ENCODE measurements at places on chromosomes 6 and 20. TPM values are rescaled to one million over a fixed set of nuclear protein-coding genes. Genes with fewer than 3 reads are reported as not detected.

PRPH2 gene
- total RNA-seq: not detected

DNA sequence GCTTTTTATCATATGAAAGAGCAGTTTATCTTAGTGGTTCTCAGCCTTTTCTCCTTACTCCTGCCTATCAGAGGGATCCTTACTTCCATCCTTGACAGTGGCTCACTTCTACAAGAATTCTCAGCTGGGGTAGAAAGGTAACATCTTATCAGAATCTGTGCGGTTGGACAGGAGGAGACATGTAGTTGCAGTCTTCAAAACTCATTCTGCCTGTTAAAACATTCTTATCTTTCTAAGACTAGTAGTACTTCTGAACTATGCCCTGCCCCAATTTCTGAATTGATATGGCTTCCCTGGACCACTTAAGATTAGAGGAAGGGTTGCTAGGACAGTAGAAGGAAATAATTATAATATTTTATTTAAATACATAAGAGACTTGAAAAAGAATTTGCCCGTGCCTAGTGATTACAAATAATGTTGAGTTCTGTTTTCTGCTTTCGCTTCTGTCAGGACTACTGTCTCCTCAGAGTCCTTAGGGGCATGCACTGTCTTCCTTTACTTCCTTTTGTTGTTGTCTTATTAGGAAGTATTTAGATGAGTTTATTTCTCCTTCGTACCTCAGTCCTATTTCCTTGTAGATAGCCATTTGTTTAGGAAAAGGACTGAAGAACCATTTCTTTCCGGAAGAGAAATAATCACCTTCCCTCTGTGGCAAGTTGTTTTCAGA, 24.9 kb downstream of the BLTP3A start:
- H3K4me3 ChIP-seq: no peak overlapping the region
- no peak overlapping the region for H3K27ac ChIP-seq
- no peak for DNase-seq
- peaks cover 2% of the 10 kb centered on the region for H3K4me1 ChIP-seq
- no peaks in the 10 kb centered on the region for H3K27me3 ChIP-seq
- H3K36me3 ChIP-seq: no peaks in the 10 kb centered on the region

GSTA3 gene
- total RNA-seq: not detected

- no peaks in the 10 kb centered on the region for H3K4me1 ChIP-seq
- H3K4me3 ChIP-seq: no peak overlapping the region
- H3K27ac ChIP-seq: no peak overlapping the region
- no peaks in the 10 kb centered on the region for H3K27me3 ChIP-seq
- no peaks in the 10 kb centered on the region for H3K36me3 ChIP-seq
These were observed 27.2 kb upstream of the SPAG4 start for GRCh38 chr20:35588397-35588796.

MYCT1 gene
- not detected for total RNA-seq

DNA sequence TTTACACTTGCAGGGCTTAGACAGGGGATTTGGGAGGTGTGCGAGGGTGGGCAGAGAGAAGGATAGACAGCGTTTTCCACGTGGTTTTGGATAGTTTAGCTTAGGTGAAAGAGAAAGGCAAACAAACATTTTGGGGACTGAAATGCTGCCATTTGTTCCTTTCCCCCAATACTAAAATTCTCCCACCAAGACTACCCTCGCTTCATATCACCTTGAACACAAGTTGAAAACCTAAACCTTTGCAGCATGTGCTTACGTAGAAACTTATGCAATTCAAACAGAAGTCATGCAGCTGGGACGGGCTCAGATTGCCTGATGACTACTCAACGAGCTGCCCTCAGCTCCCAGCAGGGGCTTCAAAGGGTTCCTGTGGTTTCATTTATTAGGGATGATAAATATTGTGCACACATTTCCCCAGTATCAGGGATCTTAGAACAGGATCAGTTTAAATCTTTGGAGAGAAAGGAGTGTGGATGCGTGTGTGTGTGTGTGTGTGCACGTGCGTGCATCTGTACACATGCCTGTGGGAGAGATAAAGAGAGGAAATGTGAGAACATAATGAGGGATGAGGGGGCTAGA, 77.3 kb downstream of the SLC22A23 start:
- peaks cover 26% of the 10 kb centered on the region for H3K4me1 ChIP-seq
- H3K27ac ChIP-seq: no peak overlapping the region
- peaks cover 11% of the 10 kb centered on the region for H3K27me3 ChIP-seq
- H3K4me3 ChIP-seq: no peak overlapping the region
- DNase-seq: no peak

FAM50B gene
- 8.1 TPM for total RNA-seq

GRCh38 chr20:61903575-61904340, 161.9 kb downstream of the TAF4 start:
- H3K4me1 ChIP-seq: no peaks in the 10 kb centered on the region
- DNase-seq: no peak
- H3K27ac ChIP-seq: no peak overlapping the region
- peaks cover 4% of the 10 kb centered on the region for H3K27me3 ChIP-seq
- no peaks in the 10 kb centered on the region for H3K36me3 ChIP-seq

- peaks cover 71% of the 10 kb centered on the region for H3K27me3 ChIP-seq
- H3K4me1 ChIP-seq: peaks cover 13% of the 10 kb centered on the region
- peaks cover 14% of the 10 kb centered on the region for H3K36me3 ChIP-seq
- H3K4me3 ChIP-seq: peak overlapping the region; percentile 46
These were observed 181.0 kb downstream of the TRIM27 start for GRCh38 chr6:28742668-28743270.

GRCh38 chr6:42045538-42046460, 4.5 kb upstream of the TAF8 start:
- no peaks in the 10 kb centered on the region for H3K36me3 ChIP-seq
- H3K4me1 ChIP-seq: peaks cover 88% of the 10 kb centered on the region
- peak; percentile 59 for DNase-seq

- no peaks in the 10 kb centered on the region for H3K4me1 ChIP-seq
- no peak for DNase-seq
- no peaks in the 10 kb centered on the region for H3K27me3 ChIP-seq
- H3K36me3 ChIP-seq: no peaks in the 10 kb centered on the region
These were observed 103.8 kb upstream of the FLRT3 start for GRCh38 chr20:14441201-14441600.

HDGFL1 gene
- total RNA-seq: not detected

SNRNP48 gene
- 26.9 TPM for total RNA-seq

- H3K27me3 ChIP-seq: no peaks in the 10 kb centered on the region
- no peak overlapping the region for H3K27ac ChIP-seq
These were observed 79.4 kb downstream of the ASXL1 start for GRCh38 chr20:32437391-32438074.

DNA sequence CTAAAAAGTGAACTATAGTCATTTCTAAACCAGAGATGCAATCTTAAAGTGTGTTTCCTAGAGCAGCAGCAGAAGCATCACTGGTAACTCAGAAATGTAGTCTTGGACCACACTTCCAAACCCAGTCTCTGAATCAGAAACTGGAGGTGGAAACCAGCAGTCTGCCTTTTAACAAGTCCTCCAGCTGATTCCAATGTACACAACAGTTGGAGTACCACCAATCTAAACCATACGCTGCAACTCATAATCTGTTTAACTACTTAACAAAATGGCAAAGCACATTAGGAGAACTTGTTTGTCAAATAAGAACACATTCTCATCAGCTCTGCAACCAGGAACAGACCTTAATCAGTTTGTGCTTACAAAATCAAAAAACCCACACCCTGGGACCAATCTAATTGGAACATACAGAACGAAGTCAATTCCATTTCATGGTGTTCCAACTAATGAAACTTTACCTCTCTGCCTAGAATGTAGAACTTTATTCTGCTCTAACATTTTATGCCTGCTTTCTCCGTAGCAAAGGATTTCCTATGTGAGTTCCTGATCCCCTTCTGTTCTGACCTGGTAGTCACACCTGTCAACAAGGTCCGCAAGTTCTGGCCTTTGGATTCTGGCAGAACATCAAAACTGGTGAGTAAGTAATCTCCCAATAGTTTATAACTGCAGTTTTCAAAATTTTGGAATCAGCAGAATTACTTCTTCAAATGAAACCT, 390.4 kb downstream of the HTR1B start:
- no peak overlapping the region for H3K4me3 ChIP-seq
- no peaks in the 10 kb centered on the region for H3K4me1 ChIP-seq
- peaks cover 1% of the 10 kb centered on the region for H3K36me3 ChIP-seq
- H3K27me3 ChIP-seq: no peaks in the 10 kb centered on the region
- H3K27ac ChIP-seq: no peak overlapping the region
- no peak for DNase-seq

DNA sequence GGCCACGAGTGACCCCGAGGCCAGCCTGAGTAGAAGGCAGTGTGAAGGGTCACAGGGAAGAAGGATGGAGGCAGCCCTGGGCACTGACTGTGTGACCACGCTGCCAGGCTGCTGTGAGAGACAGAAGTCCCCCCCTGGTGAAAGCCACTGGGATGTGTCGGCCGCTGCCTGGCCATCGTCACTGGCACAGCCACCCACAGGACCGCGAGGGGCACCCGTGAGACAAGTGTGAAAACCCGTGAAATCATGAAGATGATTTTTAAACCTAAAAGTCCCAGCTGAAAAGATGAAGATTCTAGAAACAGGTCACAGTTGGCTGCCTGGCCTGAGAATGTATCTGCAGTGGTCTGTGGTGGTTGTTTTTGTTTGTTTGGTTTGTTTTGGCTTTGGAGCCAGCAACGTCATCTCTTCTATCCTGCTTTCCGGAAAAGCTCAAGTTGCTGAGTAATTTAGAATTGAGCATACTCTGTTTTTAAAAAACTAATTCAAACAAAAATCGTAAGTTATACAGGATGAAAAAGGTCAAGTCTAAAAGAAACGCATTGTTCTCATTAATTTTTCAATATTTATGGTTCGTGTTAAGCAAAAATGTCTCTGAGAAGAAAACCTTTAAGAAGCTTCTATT, 94.7 kb downstream of the HUS1B start:
- peaks cover 63% of the 10 kb centered on the region for H3K4me1 ChIP-seq
- peaks cover 7% of the 10 kb centered on the region for H3K36me3 ChIP-seq
- H3K4me3 ChIP-seq: peak overlapping the region; percentile 70
- no peaks in the 10 kb centered on the region for H3K27me3 ChIP-seq
- peak; percentile 16 for DNase-seq

GRCh38 chr6:112269979-112270566, 15.7 kb upstream of the LAMA4 start:
- H3K36me3 ChIP-seq: no peaks in the 10 kb centered on the region
- no peak for DNase-seq
- peak overlapping the region; percentile 66 for H3K27ac ChIP-seq
- H3K4me3 ChIP-seq: no peak overlapping the region

DNA sequence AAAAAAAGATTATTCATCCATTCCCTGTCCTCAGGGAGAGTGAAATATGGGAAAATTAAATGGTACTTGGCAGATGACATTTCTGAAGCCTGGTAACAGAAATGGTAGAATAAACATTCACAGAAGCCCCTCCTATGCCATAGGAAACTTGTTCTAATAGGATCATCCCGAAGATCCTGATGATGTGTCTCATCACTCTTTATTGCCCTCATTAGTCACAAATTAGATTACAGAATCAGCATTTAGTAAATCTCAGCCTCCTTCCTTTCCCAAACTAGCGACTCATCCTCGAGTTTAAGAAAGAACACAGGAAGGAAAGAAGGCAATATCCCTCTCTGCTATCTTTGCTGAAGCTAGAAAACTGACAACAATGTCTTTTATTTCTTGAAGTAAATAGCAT, 154.4 kb downstream of the TMEM200A start:
- H3K4me3 ChIP-seq: no peak overlapping the region
- H3K4me1 ChIP-seq: peaks cover 53% of the 10 kb centered on the region
- peaks cover 14% of the 10 kb centered on the region for H3K36me3 ChIP-seq
- H3K27ac ChIP-seq: no peak overlapping the region
- no peak for DNase-seq
- H3K27me3 ChIP-seq: no peaks in the 10 kb centered on the region

GINS1 gene
- total RNA-seq: 24.3 TPM

HMGCLL1 gene
- total RNA-seq: not detected

DNA sequence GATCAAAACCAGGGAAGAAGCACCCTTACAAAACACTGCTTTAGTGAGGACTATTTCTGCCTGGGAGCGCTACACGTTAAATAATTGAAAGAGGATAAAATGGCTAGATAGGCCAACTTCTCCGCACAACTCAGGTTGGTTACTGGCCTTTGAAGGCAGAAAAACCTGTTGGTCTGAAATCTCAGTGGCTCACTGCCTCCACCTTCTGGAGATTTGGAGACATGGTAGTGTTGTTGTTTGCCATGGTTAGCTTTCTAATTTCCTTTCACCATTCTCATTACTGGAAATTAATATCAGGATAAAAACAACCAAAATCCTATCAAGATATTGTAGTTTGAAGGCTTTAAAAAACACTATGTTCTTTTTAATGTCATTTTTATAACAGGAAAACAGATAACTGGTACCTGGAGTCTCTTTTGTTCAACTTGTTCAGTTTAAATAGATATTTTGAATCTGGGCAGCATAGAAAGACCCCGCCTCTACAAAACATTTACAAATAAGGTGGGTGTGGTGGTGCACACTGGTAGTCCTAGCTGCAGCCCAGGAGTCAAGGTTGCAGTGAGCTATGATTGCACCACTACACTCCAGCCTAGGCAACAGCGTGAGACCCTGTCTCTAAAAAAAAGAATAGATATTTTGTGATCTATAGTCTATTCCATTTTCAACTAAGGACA, 27.5 kb upstream of the BCLAF1 start:
- no peaks in the 10 kb centered on the region for H3K4me1 ChIP-seq
- no peak overlapping the region for H3K4me3 ChIP-seq
- H3K27me3 ChIP-seq: no peaks in the 10 kb centered on the region
- peak; percentile 57 for DNase-seq

DNA sequence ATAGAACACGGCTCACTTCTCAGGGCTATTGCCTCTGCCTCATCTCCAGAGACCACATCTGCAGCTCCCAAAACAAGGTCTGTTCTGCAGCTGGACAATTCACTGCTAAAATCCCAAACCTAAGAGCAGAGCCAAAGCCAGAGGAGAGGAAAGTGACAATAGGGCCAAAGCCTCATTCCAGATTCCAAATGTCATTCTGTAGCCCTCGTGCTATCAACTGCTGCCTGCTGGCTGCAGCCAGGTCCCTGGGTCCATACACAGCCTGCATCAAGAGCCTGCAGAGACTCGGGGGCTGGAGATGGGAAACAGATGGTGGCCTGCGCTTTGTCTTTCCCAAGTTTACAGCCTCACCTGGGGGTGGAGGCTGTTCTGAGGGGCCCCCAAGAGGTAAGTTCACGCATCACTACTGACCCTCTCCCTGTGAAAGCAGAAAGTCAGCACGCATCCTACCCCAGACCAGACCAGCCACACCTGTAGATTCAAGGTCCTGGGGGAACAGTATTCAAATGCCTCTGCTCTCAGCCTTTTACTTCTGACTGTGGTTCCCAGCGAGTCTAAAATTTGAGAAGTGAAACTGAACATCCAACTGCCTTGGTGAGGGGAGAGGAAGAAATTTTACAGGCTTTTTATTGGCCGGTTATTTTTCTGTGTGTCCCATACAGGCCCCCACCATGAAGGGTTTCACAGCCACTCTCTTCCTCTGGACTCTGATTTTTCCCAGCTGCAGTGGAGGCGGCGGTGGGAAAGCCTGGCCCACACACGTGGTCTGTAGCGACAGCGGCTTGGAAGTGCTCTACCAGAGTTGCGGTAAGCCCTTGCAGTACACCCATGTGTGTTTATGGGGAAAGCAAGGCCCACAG, at the start of gene LY86:
TSS of gene LY86 (plus strand) at position 657 of the 860 bp plus-strand sequence. CDS start at position 672, 15 bp downstream.
- H3K4me1 ChIP-seq: peaks cover 83% of the 10 kb centered on the region
- peak within 1 kb of the TSS; percentile 74 for H3K4me3 ChIP-seq
- peaks cover 1% of the 10 kb centered on the region for H3K36me3 ChIP-seq
- no peak within 1 kb of the TSS for H3K27ac ChIP-seq

CRISP3 gene
- not detected for total RNA-seq

UNC5CL gene
- total RNA-seq: 4.0 TPM

INSM1 gene
- 7.4 TPM for total RNA-seq

- H3K36me3 ChIP-seq: peaks cover 5% of the 10 kb centered on the region
- no peak overlapping the region for H3K27ac ChIP-seq
- no peak overlapping the region for H3K4me3 ChIP-seq
- no peak for DNase-seq
- H3K27me3 ChIP-seq: no peaks in the 10 kb centered on the region
These were observed 3.4 kb upstream of the TMEM30A start for GRCh38 chr6:75288023-75288422.

SEMG1 gene
- not detected for total RNA-seq

Measured in activated T-cell treated with anti-CD3 and anti-CD28 coated beads, Interleukin-2, amount 50 U/mL, for 72 hours (primary cell).